ENCODE measurements at places on chromosomes 7 and 10. TPM values are rescaled to one million over a fixed set of nuclear protein-coding genes. Genes with fewer than 3 reads are reported as not detected.

The FEZF1 gene
- total RNA-seq: not detected

The UNCX gene
- total RNA-seq: not detected

The FAM3C gene
- total RNA-seq: 60.8 TPM

The TLX1 gene
- not detected for total RNA-seq

The CPED1 gene
- 0.04 TPM for total RNA-seq

The TMEM236 gene
- total RNA-seq: 0.04 TPM

The SEC23IP gene
- 77.5 TPM for total RNA-seq

The SLC18A2 gene
- total RNA-seq: not detected

The DLX5 gene
- total RNA-seq: not detected

The MYH16 gene
- total RNA-seq: not detected

The PTPRZ1 gene
- total RNA-seq: not detected

The SPDYE9 gene
- not detected for total RNA-seq

The CD36 gene
- not detected for total RNA-seq

The CFAP58 gene
- 0.23 TPM for total RNA-seq
